NCI-H774 (cell line): ENCODE measurements at places on chromosomes 5 and 9.

DNA sequence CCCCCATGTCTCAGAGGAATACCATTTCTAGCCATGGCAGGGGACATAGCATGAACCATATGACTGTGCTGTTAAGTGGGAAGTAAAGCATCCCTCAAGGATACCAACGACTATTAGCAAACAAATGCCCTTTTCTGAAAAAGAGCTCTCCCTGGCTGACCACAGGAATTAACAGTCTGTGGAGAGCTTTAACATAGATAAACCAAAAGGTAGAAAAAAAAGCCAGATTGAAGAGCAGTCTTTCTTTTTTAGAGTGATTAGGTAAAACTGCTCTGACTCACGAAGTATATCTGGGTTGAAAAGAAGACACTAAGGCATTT, 532.7 kb upstream of the DMAC1 start:
- DNase-seq = no peak

- no peak for DNase-seq
Observed at GRCh38 chr5:63249960-63250359, 671.3 kb downstream of the LRRC70 start.

GRCh38 chr5:119031905-119032304, 39.0 kb upstream of the DMXL1 start:
- DNase-seq = no peak

DNA sequence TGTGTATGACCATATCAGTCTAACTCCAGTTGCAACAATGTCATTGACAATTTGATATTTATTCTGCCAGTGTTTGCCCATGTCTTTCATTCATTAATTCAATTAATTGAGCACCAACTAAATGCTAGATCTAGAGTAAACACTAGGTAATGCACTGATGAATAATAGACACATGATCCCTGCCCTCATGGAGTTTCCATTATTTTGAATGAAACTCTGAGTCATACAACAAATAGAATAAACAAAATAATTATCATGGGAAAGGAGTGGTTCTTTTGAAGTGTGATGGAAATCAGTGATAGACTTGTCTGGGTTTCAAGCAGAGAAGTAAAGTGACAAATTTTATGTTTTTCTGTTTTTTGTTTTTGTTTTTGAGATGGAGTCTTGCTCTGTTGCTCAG, 4.6 kb downstream of the ARHGEF37 start:
- DNase-seq = no peak

DNA sequence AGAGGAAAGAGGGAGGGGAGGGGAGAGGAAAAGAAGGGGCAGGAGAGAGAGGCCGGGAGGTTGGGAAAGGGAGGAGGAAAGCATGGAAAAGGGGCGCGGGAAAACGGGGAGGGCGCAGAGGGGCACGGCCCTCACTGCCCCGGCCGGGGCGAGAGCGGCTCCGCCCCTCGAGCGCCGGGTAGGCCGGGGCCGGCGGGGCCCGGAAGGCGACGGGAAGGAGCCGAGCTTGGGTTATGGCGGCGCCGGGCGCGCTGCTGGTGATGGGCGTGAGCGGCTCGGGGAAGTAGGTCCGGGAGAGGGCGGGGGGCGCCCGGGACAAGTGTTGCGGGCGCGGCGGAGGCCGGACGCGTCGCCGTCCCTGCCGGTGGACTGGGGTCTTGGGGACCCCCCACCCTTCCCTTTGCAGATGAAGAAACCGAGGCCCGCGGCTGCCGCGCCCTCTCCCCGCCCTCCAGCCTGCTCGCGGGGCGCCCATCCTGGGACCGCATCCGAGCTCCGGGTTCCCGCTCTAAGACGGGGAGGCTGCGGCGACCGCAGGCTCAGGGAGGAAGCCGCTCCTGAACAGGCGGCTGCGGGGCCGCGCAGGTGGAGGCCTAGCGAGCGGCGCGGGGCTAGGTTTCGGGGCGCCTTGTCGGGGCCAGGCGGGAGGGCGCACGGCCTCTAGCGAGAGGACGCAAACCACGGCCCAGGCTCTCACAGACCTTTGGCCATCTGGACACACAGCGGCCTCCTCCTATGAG, at the start of gene IDNK:
Gene IDNK (plus strand): TSS at position 205 of the 740 bp plus-strand sequence. CDS start 29 bp downstream, at position 234.
- peak; percentile 72 for DNase-seq

GRCh38 chr5:73302797-73303147, 129.8 kb downstream of the TMEM174 start:
- no peak for DNase-seq

DNA sequence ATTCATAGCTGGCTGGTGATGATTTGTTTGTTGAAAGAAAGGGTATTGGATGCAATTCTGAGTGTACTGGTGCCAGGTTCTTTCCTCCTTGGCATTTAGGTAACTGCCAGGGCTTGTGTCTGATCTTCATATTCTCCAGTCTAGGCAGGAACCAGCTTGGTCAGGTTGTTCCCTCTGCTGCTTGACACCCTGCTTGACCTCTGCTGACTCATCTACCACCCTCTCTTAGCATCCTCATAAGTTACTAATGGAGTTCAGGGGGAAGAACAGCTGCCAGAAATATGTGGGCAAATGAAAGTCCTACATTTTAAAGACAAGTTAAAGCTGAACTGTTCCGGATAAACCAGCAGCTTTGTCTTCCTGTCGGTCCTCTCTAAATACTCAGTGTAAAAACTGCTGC, 116.1 kb upstream of the TNC start:
- no peak for DNase-seq
